ENCODE measurements at places on chromosomes 5 and 9.

DNA sequence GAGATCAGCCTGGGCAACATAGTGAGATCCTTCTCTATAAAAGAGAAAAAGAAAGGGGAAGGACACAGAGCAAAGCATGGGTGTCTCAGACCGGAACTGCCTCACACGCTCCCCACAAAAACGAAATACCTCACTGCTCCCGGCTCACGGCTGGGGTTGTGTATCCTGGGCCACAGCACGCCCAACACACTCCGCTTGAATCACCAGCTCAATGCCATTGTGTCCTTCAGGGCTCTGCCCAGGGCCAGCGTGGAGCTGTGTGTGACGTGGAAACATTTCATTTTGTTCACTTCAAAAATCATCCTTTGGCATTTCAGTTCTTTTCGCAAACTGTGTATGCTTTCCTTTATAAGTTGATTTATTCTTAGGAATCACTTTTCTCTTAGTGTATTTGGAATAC lies 279.5 kb downstream of the IRX1 start:
- no peak for DNase-seq

GRCh38 chr5:154358516-154359220 lies 87.1 kb upstream of the SAP30L start:
- DNase-seq: no peak

DNA sequence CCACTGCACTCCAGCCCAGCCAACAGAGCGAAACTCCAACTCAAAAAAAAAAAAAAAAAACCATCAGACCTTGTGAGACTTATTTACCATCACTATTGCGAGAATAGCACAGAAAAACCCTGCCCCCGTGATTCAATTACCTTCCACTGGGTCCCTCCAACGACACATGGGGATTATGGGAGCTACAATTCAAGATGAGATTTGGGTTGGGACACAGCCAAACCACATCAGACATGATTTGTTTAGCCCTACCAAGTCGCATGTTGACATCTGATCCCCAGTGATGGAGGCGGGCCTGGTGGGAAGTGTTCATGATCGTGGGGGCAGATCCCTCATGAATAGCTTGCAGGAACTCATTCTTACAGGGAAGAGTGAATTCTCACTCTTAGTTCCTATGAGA lies 26.6 kb downstream of the MYO10 start:
- no peak for DNase-seq

DNA sequence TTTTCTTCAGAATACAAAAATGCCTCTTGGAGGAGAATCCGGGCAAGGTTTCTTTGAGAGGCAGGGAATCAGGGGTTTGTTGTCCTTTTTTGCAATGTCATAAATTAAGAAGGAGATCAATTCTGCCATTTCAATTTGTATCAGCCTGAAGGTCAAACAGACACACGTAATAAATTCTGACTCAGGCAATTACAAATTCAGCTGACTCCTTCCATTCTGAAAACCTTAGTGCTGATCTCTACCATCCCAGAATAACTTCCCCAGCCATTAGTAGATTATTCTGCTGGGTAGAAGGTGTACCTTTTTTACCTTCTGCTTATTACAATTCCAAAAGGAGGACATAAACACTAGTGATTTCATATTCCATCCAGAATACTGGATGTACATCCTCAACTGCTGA lies 516.6 kb downstream of the AGTPBP1 start:
- DNase-seq: no peak

- DNase-seq: no peak
Observed at GRCh38 chr5:81286059-81286617, 15.2 kb upstream of the ZCCHC9 start.

DNA sequence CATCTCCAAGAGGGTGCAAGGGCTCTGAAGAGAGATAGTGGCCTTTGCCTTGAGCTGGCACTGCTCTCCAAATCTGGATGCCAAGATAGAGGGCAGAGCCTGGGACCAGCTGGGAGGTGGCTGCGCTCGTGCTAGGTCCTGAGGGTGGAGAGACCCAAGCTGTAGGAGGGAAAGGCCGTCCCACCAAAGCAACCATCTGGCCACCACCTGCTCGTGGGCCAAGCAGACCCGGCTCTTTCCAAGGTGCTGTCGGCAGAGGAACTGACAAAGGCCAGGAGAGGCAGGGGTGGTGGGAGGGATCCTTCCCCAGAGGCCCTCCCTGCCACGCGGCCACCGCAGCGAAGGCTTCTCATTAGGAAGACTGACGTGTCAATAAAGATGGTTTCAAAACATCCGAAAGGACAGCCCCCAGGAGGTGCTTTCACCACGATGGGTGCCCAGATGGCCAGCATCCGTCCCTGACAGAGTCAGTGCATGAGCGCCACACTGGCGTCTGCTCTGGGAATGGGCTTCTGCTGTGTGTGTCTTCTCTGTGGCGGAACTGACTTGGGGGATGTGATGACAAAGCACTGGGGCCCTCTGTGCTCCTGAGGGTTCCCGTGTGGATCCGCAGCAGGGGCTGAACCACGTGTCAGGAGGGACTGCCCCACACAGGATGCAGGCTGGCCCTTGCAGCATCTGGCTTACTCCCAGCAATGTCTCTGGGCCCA lies 213.5 kb downstream of the FANCC start:
- DNase-seq: no peak

DNA sequence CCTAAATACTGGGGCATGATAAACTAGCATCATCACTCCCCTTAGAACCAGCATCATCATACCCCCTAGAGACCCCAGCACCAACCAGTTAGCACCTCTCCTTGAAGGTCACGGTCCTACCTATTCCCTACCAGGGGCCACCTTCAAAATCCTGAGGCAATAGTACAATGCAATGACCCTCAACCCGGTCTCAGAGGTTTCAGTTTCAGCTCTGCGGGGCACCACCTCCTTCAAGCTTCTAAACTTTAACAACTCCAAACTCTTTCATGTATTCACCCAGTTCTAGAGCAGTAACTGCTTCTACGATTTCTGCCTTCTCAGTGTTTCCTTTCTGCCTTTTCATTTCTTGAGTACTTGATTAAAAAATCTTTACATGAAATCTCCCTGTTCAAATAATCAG lies 130.1 kb upstream of the EPB41L4A start:
- no peak for DNase-seq

GRCh38 chr9:99634186-99634585 lies 187.5 kb upstream of the NR4A3 start:
- DNase-seq: no peak

GRCh38 chr5:38527475-38527874 lies 29.0 kb downstream of the LIFR start:
- no peak for DNase-seq

Data from AG04450 (cell line).